H4 (cell line): ENCODE measurements at places on chromosomes 12 and 14. TPM values are rescaled to one million over a fixed set of nuclear protein-coding genes. Genes with fewer than 3 reads are reported as not detected.

The SLC39A5 gene
- not detected in 2 replicates for total RNA-seq

The SLC4A8 gene
- 2.1 and 2.6 TPM in 2 replicates for total RNA-seq

The PTPRQ gene
- total RNA-seq: 0.02 TPM in 1 of 2 replicates, not detected in the other

The KRT75 gene
- 0.12 TPM in 1 of 2 replicates, not detected in the other for total RNA-seq

The SERPINA12 gene
- not detected in 2 replicates for total RNA-seq

The RTL1 gene
- total RNA-seq: 0.58 TPM in 1 of 2 replicates, not detected in the other

The ZC2HC1C gene
- 0.21 and 2.7 TPM in 2 replicates for total RNA-seq

The ABCC9 gene
- 0.06 TPM in 1 of 2 replicates, not detected in the other for total RNA-seq

The TMEM63C gene
- total RNA-seq: 0.77 and 1.3 TPM in 2 replicates

The GPR137C gene
- 0.49 and 0.89 TPM in 2 replicates for total RNA-seq

The FOXA1 gene
- 3.1 and 5.3 TPM in 2 replicates for total RNA-seq

The GUCY2C gene
- not detected in 2 replicates for total RNA-seq

The HOXC12 gene
- not detected in 2 replicates for total RNA-seq

The GALNT9 gene
- 1.2 and 1.7 TPM in 2 replicates for total RNA-seq

The DAO gene
- total RNA-seq: not detected in 2 replicates

The TEX22 gene
- total RNA-seq: 0.04 TPM in 1 of 2 replicates, not detected in the other

The ADAM20 gene
- total RNA-seq: not detected in 2 replicates

The IGF1 gene
- 0.17 and 0.25 TPM in 2 replicates for total RNA-seq

The ALDH1L2 gene
- 2.6 and 9.6 TPM in 2 replicates for total RNA-seq

The TAS2R43 gene
- not detected in 2 replicates for total RNA-seq

The KRT73 gene
- not detected in 2 replicates for total RNA-seq

The ESRRB gene
- total RNA-seq: 0.04 TPM in 1 of 2 replicates, not detected in the other

The ATF1 gene
- 21.2 and 33.1 TPM in 2 replicates for total RNA-seq

The OR4E2 gene
- not detected in 2 replicates for total RNA-seq

The NTN4 gene
- 16.3 and 19.4 TPM in 2 replicates for total RNA-seq

The SERPINA4 gene
- total RNA-seq: not detected in 2 replicates

The SLC25A29 gene
- 11.2 and 23.5 TPM in 2 replicates for total RNA-seq

The KLRK1 gene
- not detected in 2 replicates for total RNA-seq

The SSTR1 gene
- total RNA-seq: not detected in 2 replicates

The GPR68 gene
- total RNA-seq: 0.04 TPM in 1 of 2 replicates, not detected in the other

The PLXNC1 gene
- total RNA-seq: 1.6 and 1.9 TPM in 2 replicates

The TOMM20L gene
- total RNA-seq: not detected in 2 replicates

The SYCP3 gene
- not detected in 2 replicates for total RNA-seq

The NYNRIN gene
- total RNA-seq: 0.14 and 0.21 TPM in 2 replicates

The BTG1 gene
- total RNA-seq: 4.5 and 5.1 TPM in 2 replicates

The PMEL gene
- total RNA-seq: 0.43 and 0.87 TPM in 2 replicates

The INHBC gene
- not detected in 2 replicates for total RNA-seq

The SMIM41 gene
- total RNA-seq: not detected in 2 replicates

The ACVRL1 gene
- total RNA-seq: 4.1 and 4.8 TPM in 2 replicates

The CMA1 gene
- total RNA-seq: not detected in 2 replicates

The RHOJ gene
- total RNA-seq: 1.3 and 2.3 TPM in 2 replicates

The LTB4R2 gene
- 0.33 and 0.45 TPM in 2 replicates for total RNA-seq

The PTCSC3 gene
- total RNA-seq: not detected in 2 replicates
